Stimulated activated CD4-positive, alpha-beta T cell treated with anti-CD3 and anti-CD28 coated beads, Interleukin-12 subunit alpha, Interleukin-12 subunit beta, amount 100 ng/mL, for 24 hours (primary cell): ENCODE measurements at places on chromosomes 11 and 22.

DNA sequence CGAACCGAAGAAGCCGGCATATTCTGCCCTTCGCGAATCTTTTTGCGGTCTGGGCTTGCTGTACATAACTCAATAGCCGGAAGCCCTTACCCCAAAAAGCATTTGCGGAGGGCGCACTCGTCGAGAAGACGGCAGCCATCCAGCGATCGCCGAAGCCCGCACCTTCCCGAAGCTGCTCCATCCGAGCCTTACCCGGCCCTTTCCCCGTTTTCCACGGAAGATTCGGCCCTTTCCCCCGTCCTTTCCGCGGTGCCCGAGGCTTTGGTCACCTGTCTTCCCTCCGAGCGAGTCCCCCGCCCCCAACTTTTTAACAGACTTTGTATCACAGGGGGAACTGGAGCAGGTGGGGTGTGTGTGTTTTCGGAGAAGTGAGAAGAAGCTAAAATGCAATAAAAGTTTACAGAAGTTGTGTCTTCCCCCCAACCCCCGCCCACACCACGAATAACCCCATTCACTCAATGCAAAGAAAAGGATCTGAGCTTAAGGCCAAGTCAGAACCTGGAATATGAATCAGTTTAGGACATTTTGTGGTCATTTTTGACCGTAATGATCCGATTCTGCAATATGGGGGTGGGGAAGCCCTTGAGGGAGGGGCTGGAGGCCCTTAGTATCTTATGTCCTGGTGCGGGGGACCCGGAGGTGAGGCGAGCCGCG is 99.0 kb upstream of the HSD17B12 start:
- DNase-seq, result no peak

DNA sequence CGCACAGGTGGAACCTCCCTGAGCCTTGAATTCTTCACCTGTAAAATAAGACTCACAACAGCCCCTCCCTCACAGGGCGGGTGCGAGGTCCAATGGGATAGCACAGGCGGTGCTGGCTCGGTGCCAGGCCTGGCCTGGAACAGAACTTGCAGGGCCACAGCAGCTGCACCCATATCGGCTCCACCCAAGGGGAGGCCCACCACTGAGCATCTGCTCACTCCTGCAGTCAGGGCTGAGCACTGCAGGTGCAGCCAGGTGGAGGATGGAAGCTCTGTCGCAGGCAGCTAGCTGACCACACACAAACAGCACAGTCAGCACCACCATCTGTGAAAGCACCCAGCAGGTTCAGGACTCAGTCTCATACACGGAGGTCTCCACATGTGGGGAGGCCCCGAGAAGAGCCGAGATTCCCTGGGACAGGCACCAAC is 19.6 kb downstream of the VPS37C start:
- DNase-seq, result no peak

GRCh38 chr11:128324531-128325141 is 262.7 kb downstream of the ETS1 start:
- DNase-seq, result peak; percentile 57

- no peak for DNase-seq
These were observed 25.8 kb downstream of the TNRC6B start for GRCh38 chr22:40203572-40203971.

DNA sequence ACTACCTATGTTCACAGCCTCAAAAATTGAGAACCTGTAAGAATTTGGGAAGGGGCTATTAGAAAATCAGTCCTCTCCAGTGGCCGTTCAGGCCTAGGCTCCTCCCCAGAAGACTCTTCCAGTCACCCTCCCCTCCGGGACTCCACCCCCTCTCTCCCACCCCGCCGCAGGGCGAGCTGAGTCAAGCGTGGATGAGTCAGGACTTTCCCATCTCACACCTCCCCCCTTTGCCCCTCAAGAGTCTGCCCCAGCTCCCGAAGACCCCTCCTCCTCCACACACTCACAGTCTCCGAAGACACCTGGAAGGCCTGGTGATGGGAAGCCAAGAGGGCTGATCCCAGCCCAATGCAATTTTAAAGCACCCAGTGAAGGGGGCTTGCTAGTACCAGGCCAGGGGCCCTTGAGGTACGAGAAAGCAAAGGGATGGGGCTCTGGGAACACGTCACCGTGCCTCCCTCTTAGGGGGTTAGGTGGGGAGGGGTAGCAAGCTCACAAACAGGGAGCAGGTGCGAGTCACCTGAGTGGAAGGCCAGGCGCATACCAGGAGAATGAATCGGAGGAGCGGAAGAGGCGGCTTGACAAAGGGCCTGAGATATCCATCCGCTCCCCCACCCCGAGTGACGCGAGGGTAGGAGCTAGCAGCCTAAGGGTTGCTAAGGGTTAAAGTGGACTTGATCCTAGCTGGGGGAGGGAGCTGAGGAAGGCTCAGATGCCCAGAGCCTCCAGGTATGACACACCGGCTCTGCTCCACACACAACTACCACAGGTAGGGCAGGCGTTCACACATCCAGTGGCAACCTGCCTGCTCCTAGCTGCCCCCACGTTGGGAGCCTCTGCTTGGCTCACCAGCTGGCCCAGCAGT is 13.6 kb downstream of the BCL9L start:
- peak; percentile 69 for DNase-seq

- no peak for DNase-seq
These were observed 98.8 kb downstream of the MPPED2 start for GRCh38 chr11:30487200-30487898.

DNA sequence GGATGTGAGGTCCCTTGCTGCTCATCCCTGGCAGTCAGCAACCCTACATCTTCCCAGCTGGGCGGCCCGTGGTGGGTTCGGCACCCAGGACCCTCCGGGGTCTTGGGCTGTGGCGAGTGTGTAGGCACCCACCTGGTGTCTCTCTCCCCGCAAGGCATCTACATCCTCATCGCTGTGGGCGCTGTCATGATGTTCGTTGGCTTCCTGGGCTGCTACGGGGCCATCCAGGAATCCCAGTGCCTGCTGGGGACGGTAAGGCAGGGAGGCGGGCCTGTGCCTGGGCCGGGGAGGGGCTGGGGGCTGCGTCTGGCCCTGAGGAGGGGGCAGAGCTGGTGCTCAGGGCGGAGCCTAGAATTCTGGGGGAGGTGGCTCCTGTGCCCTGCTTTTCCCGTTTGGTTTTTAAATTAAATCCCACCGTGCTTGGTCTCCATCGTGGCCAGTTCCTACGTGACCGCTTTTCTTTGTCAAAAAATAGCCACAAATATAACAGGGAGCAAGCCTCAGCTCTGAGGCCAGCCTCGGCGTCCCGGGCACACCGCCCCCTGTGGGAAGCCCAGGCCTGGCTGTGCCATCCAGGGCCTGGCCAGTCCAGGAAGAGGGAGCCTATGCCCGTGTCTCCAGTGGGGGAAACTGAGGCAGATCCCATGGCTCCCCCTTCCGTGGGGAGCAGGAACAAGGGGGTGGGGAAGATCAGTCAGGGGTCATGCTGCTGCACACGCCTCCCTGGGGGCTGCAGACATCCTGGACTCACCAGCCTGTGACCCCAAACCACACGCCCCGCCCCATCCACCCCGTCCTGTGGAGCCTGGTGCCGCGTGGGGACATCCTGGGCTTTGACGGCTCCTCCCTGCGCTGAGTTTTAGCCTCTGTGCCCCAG is 6.4 kb upstream of the TSSC4 start:
- DNase-seq, result no peak

- DNase-seq, result no peak
These were observed 110.4 kb upstream of the TIMP3 start for GRCh38 chr22:32691101-32691500.

DNA sequence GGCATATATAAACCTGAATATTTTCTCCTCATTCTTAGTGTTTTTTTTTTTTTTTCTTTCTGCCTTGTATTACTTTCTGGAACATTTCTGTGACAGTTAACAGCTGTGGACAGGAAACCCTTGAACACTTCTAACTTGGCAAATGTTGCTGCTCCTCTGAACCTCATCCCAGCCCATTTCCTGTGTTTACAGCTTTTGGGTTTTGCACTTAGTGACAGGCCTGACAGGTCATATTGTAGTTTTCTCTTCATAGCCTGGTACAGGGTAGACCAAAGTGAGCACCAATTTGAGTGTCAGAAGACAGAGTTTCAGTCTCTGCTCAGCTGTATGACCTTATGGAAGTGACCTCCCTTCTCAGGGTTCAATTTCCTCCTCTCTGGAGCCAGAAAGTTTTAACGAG is 91.6 kb downstream of the STIM1 start:
- DNase-seq, result no peak

- no peak for DNase-seq
These were observed 190.3 kb upstream of the NARS2 start for GRCh38 chr11:78764946-78765345.

DNA sequence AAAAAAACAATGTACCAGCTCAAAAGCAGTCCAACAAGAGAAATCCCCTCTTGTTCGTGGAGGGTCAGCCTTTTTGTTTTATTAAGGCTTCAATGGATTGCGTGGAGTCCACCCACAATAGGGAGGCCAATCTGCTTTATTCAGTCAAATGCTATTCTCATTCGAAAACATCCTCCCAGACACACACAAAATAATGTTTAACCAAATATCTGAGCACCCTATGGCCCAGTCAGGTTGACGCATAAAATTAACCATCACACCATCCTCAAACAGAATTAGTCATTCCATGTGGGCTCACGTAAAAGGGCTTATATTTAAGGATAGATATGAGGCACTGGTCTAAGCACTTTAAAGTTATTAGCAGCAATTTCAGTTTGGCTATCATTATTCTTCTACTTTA is 58.9 kb upstream of the DEUP1 start:
- DNase-seq, result no peak

- no peak for DNase-seq
These were observed 74.5 kb upstream of the PICALM start for GRCh38 chr11:86143087-86144030.

GRCh38 chr11:126318574-126319373 is 14.9 kb downstream of the DCPS start:
- DNase-seq, result no peak

- no peak for DNase-seq
These were observed 1.4 kb downstream of the POGLUT3 start for GRCh38 chr11:108496643-108497256.

GRCh38 chr22:19547620-19548019 is 23.4 kb upstream of the CLDN5 start:
- no peak for DNase-seq

GRCh38 chr22:26444777-26445176 is 15.7 kb downstream of the ASPHD2 start:
- no peak for DNase-seq

GRCh38 chr11:76166314-76166713 is 40.0 kb downstream of the WNT11 start:
- DNase-seq, result no peak

DNA sequence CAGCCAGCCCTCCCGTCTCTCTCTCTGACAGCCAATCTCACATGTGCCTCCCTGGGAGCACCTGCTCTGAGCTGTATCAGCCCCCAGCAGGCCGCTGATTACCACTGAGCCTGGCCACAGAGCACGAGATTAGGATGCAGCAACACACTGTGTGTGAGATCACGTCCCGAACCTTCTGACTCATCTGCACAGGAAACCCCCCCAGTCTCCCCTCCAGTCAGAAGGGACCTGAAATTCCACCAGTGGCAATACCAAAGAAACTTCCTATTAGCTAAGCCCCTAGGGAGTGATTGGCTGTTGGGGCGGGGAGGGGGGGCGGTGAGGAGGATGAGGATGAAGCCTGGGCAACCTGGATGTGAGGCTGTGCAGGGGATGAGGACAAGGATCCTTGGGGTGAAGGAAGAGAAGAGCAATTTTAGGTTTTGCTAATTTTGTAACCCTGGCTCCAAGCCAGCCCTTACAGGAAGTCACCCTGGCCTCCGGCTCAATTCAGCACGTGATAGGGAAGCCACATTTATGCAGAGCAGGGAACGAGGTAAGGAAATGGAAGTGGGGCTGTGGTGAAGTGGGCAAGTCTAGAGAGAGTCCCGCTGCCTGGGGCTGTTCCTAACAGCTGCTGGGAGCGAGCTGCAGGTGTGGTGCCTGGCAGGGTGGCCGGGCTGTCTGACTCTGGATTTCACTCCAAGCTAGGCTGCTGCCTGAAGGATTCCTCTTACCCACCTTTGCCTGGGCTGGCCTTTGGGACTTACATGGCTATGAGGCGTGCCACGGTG is 1.9 kb downstream of the SLC43A3 start:
- peak; percentile 80 for DNase-seq

- DNase-seq, result no peak
These were observed 10.1 kb upstream of the ACR start for GRCh38 chr22:50727678-50728522.

DNA sequence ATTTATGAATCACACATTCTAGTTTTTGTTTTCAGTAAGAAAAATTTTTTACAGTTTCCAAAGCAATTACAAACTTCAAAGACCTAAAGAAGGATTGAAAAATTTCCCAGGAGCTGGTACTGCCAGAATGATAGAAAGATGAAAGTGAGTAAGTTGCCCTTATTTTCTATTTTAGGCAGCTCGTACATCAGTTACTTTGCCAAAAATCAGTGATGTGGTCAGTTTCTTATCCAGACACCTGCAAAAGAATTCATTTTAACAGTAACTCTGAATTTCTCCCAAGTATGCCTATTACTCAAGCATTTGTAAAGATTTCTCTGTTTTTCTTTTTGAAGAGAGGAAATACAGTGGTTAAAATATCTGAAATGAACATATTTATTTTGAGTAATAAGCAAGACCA is 976.3 kb upstream of the RAG2 start:
- no peak for DNase-seq
